HepG2 (cell line): ENCODE measurements at places on chromosomes 5 and 9. TPM values are rescaled to one million over a fixed set of nuclear protein-coding genes. Genes with fewer than 3 reads are reported as not detected.

ACSL6 gene
- 2.5 and 3.7 TPM in 2 replicates for total RNA-seq

PCSK1 gene
- not detected in 2 replicates for total RNA-seq

COL5A1 gene
- not detected in 2 replicates for total RNA-seq

KIF12 gene
- total RNA-seq: 0.81 and 1.8 TPM in 2 replicates

PSD2 gene
- total RNA-seq: not detected in 2 replicates

OGN gene
- total RNA-seq: not detected in 2 replicates

SPATA31A3 gene
- not detected in 2 replicates for total RNA-seq

TCF7 gene
- 6.8 and 7.9 TPM in 2 replicates for total RNA-seq

TAF11L5 gene
- total RNA-seq: not detected in 2 replicates

VAV2 gene
- 21.2 and 22.5 TPM in 2 replicates for total RNA-seq

TRMT10B gene
- total RNA-seq: 3.1 and 3.3 TPM in 2 replicates

C5orf46 gene
- total RNA-seq: not detected in 2 replicates

EEIG1 gene
- 16.1 and 16.6 TPM in 2 replicates for total RNA-seq

OTULINL gene
- 0.36 and 0.40 TPM in 2 replicates for total RNA-seq

CDH9 gene
- 0.24 TPM in 1 of 2 replicates, not detected in the other for total RNA-seq
